T-helper 2 cell treated with Interferon-gamma antibody and Interleukin-4, amounts not matched to agents 5 μg/mL and 100 μg/mL, for 36 hours (primary cell): ENCODE measurements at places on chromosomes 2 and 18.

DNA sequence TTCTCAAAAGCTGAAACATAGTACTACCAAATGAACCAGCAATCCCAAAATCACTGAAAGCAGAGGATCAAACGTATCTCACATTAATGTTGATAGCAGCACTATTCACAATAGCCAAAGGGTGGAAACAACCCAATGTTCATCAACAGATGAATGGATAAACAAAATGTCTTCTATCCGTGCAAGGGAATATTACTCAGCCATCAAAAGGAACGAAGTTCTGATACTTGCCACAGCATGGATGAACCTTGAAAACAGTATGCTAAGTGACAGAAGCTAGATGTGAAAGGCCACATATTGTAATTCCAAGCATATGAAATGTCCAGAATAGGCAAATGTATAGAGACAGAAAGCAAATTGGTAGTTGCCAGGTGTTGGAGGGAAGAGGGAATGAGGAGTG is 57.0 kb upstream of the CHMP1B start:
- no peak for DNase-seq

DNA sequence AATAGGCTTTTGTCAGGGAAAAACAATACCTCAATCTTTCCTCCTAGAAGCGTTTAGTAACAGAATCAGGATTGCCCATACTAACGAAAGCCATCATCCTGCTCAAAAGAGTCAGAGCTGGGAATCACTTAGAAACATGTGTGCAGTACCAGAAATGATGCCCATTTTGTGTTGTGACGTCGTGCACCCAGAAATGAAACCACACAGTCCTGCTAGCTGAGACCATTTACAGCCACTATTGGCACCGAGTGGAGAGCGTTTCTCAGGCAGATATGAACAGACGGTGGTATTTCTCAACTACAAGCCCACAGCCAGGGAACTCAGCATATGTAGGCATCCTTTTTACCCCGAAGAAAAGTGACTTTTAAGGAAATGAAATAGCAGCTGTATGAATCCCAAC is 284.3 kb upstream of the LRATD1 start:
- DNase-seq: no peak

DNA sequence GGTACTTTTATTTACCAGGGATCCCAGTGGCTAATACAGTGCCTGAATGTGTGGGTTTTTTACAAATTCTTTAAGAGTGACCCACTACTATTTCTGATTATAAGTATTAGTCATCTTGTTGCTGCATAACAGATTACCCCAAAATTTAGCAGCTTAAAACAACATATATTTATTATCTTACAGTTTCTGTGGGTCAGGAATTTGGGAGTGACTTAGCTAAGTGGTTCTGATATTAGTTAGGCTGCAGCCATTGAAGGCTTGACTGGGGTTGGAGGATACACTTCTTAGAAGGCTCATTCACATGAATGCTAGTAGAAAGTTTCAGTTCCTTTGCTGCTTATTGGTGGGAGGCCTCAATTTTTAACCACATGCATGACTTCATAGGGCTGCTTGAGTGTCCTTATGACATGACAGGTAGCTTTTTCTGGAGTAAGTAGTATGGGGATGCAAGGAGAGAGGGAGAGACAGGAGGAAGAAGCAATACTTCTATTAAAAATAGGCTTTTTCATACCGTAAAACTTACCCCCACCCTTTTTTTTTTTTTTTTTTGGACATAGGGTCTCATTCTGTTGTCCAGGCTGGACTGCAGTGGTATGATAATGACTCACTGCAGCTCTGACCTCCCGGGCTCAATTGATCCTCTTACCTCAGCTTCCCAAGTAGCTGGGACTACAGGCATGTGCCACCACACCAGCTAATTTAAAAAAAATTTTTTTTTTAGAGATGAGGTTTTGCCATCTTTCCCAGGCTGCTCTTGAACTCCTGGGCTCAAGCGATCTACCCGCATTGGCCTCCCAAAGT is 13.3 kb upstream of the POLE4 start:
- DNase-seq: no peak

GRCh38 chr2:196558497-196558896 is 81.0 kb upstream of the CCDC150 start:
- DNase-seq: no peak

DNA sequence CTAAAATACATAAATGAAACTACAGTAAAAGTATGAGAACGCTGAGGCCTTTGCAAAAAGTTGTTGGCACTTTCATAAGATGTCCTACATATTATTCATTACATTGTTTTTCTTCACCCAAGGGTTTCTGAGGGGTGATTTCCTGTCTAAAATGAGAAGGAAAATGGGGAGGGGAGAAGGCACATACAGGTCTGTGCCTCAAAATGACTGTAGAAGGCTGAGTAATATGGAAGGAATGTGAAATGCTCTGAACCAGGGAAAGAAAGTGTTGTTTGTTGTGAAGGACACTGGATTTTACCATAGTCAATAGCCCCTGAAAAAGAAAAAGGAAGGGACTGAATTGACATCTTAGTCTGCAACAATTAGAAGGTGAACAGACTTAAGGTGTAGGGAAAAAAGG is 99.5 kb upstream of the RNF152 start:
- no peak for DNase-seq

DNA sequence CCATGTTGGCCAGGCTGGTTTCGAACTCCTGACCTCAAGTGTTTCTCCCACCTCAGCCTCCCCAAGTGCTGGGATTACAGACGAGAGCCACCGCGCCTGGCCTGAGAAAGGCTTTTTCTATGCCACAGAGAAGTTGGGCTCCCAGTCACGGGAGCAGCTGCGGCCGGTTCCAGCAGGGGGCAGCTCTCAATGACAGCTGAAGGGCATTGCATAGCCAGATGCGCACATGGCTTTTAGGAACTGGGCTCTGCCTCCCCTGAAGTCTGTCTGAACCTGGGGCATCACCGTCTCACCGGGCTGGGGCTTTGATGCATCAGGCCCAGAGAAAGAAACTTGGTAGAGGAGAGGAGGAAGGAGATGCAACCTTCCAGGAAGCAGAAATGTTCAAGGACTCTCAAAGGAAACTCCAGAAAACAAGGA is 84.2 kb upstream of the LAPTM4A start:
- DNase-seq: peak; percentile 10

GRCh38 chr2:96393989-96394761 is 58.6 kb downstream of the NCAPH start:
- DNase-seq: no peak

DNA sequence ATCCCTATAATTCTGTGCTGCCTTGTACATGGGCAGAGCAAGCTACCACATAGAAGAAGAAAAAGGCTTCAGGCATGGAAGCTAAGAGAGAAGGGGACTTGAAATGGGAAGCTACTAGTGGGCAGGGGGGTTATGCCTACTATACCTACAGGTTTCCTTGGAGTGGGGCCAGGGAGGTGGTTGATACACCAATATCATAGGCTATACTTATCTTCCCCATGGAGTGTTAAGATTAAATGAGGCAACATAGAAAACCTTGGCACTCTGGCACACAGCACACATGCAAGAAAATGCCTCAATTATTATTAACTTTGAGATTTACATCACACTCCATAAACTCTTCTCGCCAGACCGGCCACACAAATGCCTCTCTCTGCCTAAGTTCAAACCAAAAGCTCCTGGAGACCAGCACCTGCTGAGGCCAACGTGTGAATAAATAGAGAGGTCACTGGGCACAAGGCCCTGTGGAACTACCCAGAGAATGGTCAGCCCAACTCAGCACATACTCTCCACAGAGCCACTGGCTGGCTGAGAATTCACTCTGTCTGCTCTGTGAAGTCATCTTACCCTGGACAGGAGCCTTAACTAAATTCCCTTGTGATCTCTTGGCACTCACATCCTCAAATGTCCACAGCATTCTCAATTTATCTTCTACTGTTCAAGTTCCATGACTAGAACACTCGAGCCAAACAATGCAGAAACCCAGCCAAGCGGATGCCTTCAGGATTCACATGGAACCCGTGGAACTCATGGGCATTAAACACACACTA is 498.7 kb downstream of the BCL11A start:
- no peak for DNase-seq

- no peak for DNase-seq
These were observed 73.1 kb downstream of the INHBB start for GRCh38 chr2:120419073-120419472.

DNA sequence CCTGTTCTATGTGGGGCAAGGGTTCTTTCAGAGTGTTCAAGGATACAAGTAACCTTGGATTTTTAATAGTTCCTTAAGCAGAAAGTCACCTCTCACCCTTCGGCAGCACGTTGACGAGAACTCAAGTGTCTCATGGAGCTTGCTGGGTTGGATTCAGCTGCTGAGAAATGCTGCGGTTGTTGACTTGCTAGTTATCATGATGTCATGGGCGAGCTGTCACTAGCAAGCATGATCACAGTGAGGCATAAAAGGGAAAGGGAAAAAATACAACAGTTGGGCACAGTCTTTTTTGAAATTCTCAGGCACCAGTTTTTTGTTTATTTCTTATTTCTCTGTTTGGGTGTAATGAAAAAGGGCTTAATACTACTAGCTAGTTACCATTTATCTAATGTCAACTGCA is 53.2 kb downstream of the ADCYAP1 start:
- no peak for DNase-seq

GRCh38 chr2:64423303-64423702 is 30.7 kb upstream of the LGALSL start:
- no peak for DNase-seq

DNA sequence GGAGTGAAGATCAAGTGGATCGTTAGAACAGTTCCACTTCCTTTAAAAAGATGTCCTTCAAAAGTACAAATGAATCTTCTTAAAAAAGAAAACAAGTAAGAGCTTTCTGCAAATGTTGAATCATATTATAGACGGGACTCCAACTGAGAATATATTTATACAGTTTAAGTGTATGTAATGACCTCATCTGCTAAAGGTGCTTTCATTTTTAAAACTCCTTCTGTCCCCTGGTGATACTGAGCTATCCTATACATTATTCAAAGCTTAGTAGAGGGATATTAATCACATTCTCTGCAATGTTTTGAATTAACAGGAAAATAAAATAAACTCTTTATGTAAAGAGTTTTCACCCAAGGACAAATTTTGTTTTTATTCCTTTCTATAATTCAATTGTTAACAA is 420.7 kb upstream of the SLC8A1 start:
- no peak for DNase-seq

GRCh38 chr2:152375174-152375573 is 40.2 kb downstream of the FMNL2 start:
- no peak for DNase-seq

DNA sequence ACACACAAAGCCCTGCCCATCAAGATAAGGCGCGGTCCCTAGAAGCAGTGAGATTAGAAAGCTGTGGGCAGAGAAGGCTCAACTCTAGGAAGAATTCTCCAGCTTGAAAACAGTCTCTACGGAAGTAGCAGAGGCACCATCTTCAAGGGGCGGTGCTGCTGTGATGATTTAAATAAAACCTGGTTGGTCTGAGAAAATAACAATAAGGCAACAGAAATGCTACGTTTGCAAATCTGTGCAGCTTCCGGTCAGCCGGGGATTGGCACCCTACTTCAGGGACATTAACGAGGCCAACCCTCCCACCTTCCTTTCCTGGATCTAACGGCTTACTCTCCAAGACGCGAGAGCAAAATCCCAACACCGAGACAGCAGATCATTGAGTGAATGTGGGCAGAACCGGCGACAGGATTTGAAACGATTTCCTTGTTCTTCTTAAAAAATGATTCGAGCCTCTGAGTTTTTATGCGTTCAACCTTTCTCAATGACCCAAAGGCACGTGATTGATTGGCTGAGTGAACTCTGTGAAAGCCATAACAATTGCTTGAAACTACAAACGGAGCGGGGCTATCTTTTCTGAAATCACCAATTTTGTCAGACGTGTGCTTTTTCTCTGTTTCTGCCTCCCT is 93.7 kb upstream of the ZNF516 start:
- DNase-seq: no peak

GRCh38 chr2:46130511-46130910 is 166.7 kb upstream of the EPAS1 start:
- no peak for DNase-seq

DNA sequence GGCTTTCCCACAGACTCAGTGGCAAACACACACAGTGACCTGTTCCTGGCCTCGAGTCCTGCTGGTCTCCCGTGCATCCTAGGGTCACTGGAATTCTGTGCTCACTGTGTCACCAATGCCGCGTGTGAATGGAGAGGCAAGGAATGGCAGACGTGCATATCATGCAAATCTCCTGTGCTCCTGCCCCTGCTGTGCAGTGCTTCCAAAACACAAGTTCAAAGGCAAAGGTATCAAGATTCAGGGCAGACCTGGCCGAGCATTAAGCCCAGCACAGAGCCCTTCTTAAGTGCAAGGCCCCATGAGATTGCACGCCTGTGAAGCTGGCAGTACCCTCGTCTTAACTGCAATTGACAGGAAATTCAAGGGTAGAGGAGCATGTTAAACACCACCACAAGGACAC is 129.1 kb downstream of the NDUFA10 start:
- no peak for DNase-seq

GRCh38 chr2:862731-863466 is 87.8 kb upstream of the SNTG2 start:
- DNase-seq: no peak

DNA sequence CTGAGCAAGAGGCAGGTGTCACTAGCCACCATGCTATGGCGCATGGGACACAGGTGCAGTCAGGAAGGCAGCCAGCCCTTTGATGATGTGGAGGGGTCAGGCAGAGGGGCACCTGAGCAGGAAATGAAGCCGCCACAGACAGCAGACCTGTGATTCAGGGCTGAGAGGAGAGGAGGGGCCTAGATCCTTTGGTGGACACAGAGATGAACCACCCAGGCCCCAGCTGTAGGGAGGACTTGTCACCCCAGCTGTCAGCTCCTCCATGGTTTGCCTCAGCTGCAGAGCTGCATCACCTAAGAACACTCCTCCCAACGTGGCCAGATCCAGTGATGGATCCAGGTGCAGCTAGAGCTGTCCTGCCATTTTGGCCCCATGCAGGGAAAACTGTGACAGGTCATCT is 11.6 kb downstream of the ASB18 start:
- DNase-seq: no peak

GRCh38 chr2:126448611-126449010 is 207.3 kb upstream of the GYPC start:
- DNase-seq: no peak

- DNase-seq: no peak
These were observed 21.7 kb upstream of the CTAGE1 start for GRCh38 chr18:22439447-22439846.

- no peak for DNase-seq
These were observed 290.5 kb upstream of the HS6ST1 start for GRCh38 chr2:128608921-128609880.

GRCh38 chr2:37689751-37690150 is 18.3 kb upstream of the CDC42EP3 start:
- no peak for DNase-seq

- DNase-seq: no peak
These were observed 58.4 kb downstream of the TPGS2 start for GRCh38 chr18:36770315-36770946.

DNA sequence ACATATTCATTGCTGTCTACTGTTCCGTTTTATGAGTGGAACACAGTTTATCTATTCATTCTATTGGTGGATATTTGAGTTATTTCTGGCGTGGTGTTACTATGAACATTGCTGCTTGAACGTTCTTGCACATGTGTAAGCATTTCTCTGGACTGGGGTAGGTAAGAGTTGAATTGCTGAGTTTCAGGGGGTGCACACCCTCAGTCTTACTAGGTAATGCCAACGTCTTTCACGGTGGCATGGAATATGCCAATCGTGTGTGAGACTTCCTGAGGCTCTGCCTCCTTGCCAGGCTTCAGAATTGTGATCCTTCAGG is 56.4 kb upstream of the TXNDC2 start:
- DNase-seq: no peak

GRCh38 chr18:32040936-32041335 is 22.3 kb downstream of the RNF125 start:
- peak; percentile 67 for DNase-seq
